HAP-1 (cell line): ENCODE measurements at places on chromosomes 3 and 15.

DNA sequence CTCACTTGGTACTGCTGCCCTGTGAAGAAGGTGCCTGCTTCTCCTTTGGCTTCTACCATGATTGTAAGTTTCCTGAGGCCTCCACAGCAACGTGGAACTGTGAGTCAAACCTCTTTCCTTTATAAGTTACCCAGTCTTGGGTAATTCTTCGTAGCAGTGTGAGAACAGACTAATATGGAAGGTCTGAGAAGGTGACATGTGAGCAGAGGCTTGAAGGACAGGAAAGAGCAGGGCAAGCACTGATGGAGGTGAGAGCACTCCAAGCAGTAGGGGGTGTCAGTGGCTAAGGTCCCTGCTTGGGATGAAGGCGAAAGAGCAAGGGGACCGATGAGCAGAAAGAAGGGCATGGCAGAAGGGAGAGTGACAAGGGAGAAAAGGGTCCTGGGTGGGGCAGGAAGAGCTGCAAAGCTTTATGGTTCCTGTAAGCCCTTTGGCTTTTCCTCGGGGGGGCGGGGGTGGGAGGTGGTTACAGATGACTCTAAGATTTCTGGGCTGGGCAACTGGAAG, 3.5 kb downstream of the EIF4E3 start:
- no peak for DNase-seq

DNA sequence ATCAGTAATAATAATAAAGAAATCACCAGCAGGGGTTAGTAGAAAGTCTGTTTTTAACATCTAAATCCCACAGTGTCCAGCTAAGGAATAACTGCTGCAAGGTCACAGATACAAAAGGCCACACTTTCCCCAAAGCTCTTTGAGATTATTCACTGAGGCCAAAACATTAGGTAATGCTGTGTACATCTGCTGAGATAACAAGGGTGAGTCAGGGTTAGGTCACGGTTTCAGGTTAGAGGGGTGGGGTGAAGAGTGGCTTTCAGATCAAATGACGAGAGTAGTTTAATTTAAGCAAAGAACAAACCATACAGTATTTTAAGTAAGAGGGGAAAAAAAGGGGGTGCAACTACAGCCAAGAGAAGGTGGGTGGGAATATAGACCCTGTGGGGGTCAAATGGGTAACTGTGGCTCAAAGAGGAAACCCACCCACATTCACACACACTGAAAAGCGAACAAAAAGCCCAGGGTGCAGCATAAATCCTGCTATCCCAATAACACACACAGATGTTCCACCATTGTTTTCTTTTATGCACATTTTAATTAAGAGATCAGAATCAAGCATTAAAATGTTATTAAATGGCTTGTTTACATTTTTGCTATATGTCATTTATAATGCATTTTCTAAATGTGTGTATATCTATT, 412.9 kb downstream of the TIGIT start:
- no peak for DNase-seq

- no peak for DNase-seq
Observed at GRCh38 chr3:162292409-162292808, 795.8 kb downstream of the OTOL1 start.

GRCh38 chr3:187841560-187841959, 96.3 kb upstream of the BCL6 start:
- peak; percentile 65 for DNase-seq

- DNase-seq: no peak
Observed at GRCh38 chr3:188906236-188906635, 265.5 kb upstream of the TPRG1 start.

DNA sequence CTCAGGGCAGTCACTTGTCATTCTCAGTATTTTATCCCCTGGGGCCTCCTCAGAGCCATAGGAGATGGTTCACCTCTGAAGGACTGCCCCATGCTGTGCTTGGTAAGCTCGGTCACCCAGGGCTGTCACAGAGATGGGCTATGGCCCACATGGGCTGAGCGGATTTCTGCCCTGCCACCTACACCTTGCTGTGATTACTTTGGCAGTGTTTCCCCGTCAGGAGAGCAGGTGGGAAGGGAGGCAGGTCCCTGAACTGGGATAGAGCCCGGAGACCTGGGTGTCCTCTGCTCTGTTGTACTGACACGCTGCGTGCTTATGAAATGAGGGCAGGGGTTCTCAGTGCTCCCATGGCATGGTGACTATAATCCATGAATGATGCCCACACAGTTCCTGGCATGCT, 48.9 kb downstream of the APBA2 start:
- no peak for DNase-seq

DNA sequence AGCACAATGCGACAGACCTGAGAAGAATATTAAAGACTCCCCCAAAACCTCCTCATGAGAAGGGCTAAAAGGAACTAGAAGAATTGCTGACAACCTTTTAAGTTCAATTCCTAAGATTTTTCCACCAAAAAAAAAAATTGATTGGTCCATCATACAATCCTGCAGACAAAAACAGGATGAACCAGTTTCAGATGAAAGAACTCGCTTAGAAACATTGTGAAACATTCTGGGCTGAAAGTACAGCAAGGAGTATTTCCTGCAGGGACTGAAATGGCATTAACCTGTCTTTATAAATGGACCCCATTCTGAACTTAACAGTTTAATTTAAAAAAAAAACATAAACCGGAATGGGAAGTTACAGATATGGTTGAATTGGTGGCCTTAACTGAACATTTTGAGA, 96.0 kb upstream of the FAM174B start:
- no peak for DNase-seq

DNA sequence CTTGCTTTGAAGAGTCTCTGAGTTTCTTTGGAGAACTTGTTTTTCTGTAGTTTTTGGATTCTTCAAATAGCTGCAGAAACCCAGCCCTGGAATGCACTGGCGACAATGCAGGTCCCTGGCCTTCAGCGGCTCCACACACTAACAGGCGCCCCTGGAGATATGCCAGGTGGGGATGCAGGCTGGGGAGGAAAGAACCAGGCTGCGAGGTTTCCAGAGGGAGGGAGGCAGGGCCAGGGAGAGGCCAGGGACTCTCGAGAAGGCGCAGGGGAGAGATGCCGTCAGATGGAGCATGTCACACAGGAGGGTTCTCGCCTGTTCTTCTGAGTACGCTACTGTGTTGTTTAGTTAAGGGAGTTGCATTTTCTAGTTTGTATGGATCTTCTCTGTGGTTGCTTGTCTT, 283.1 kb downstream of the GABRG3 start:
- DNase-seq: no peak

- no peak for DNase-seq
Observed at GRCh38 chr15:42239528-42240182, 31.6 kb upstream of the VPS39 start.

DNA sequence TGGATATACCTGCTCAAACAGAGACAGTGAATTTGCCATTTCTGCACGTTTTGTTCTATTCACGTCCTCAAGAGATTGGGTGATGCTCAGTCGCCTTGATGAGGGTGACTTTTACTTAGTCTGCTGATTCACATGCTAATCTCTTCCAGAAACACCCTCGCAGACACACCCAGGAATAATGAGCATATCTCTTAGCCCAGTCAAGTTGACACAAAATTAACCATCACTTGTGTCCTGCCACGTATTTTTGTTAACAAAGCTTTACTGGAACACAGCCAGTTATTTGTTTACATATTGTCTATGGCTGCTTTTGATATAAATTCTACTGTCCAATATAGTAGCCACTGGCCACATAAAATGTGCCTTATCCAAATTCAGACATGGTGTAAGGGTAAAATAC, 218.3 kb downstream of the FHIT start:
- no peak for DNase-seq

GRCh38 chr3:149077628-149078027, 8.7 kb downstream of the HLTF start:
- no peak for DNase-seq

GRCh38 chr3:71725271-71725991, at the start of gene EIF4E3:
Gene EIF4E3 (minus strand): TSS chr3:71725402. CDS start chr3:71725367, 35 bp downstream.
- DNase-seq: peak; percentile 46

GRCh38 chr15:88233921-88234320, 22.6 kb downstream of the NTRK3 start:
- no peak for DNase-seq

- DNase-seq: no peak
Observed at GRCh38 chr3:18351823-18352744, 73.1 kb downstream of the SATB1 start.

DNA sequence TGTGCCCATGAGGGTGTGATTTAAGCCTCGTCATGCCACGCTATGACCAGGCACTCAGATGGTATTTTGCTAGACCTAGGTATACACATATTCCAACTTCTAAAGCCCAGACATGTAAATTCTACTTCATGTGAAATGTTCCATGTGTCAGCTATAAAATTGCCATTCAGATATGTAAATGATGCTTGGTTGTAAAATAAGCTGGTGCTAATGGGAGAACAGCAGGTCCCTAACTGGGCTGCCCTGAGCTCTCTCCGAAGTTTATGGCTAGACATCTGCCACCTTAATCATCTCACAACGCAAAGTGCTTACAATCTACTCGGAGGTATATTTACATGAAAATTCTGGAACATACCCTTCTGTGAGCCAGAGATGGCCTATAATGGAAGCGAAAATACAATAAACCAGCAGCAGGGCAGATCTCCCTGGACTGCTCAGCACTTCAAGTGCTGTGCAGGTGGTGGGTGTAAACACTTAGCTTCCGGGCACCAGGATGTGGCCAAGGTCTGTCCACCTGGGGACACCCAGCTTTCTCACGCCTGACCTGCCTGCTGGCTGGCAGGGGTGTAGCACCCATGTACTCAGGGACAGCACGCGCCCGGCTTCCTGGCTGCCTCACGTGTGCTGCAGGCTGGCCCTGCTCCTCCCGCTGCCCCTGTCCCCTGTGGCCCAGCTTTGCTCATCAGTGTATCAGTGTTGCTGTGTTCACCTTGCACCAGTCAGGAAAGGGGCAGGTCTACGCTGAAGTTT, 82.0 kb downstream of the CHDH start:
- DNase-seq: no peak

GRCh38 chr3:171980578-171981270, 58.7 kb upstream of the FNDC3B start:
- DNase-seq: no peak

- no peak for DNase-seq
Observed at GRCh38 chr15:58755350-58755749, 5.8 kb upstream of the ADAM10 start.

GRCh38 chr3:124360155-124360554, 368.2 kb upstream of the ROPN1 start:
- no peak for DNase-seq

- DNase-seq: peak; percentile 69
Observed at GRCh38 chr15:75928680-75929608, 25.3 kb downstream of the FBXO22 start.

DNA sequence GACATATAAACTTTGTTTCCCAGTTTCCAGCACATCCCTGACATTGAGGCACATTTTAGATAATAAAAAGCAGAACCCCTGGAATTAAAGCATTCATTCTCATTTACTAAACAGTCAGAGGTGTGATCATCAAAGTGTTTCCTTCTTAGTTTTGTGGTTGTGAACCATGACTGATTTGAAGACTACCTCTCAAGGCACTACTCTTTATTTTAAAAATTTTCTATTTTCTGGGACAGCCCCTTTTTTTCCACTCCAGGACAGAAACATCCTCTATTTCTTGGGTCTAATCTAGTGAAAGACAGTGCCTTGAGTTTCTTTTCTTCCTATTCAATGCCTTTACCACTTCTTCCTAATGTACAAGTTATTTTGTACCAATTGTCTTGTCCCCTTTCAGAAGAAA, 5.2 kb downstream of the SST start:
- DNase-seq: no peak

DNA sequence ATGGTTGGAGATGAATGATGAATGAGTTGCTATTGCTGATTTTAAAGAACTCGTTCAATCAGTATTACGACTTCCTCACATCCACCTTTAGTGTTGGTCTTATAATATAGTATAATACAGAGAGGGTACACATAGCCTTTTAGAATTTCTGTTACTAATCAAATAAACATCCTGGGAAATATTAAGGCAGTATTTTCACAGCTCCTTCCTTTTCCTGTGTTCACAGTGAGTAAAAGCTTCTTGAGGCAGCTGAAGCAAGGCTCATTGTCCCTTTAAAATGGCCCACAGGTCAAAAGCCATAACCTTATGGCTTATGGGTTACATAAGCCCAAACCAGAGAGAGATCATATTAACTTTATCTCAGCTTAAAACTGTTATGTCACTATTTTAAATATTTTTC, 1.3 kb upstream of the BTLA start:
- DNase-seq: no peak

DNA sequence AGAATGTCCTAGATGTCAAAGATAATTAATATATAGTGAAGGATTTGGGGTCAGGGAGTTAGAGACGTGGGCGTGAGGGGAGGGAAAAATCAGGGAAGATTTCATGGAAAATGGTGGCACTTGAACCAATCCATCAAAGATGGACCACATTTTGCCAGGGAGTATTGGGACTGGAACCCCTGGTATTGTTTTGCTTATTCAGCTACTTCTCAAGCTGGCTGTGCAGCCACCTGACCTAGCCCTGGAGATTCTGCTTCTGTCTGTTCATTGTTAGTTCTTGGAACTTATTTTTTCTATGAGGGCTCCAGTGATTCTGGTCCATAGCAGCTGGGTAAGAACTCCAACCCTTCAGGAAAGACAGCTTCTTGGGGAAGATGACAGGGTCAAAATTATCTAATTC, 3.3 kb upstream of the THRB start:
- DNase-seq: no peak

GRCh38 chr3:173584093-173584837, 186.7 kb downstream of the NLGN1 start:
- peak; percentile 64 for DNase-seq

GRCh38 chr15:74396445-74397238, 29.2 kb upstream of the CYP11A1 start:
- no peak for DNase-seq

DNA sequence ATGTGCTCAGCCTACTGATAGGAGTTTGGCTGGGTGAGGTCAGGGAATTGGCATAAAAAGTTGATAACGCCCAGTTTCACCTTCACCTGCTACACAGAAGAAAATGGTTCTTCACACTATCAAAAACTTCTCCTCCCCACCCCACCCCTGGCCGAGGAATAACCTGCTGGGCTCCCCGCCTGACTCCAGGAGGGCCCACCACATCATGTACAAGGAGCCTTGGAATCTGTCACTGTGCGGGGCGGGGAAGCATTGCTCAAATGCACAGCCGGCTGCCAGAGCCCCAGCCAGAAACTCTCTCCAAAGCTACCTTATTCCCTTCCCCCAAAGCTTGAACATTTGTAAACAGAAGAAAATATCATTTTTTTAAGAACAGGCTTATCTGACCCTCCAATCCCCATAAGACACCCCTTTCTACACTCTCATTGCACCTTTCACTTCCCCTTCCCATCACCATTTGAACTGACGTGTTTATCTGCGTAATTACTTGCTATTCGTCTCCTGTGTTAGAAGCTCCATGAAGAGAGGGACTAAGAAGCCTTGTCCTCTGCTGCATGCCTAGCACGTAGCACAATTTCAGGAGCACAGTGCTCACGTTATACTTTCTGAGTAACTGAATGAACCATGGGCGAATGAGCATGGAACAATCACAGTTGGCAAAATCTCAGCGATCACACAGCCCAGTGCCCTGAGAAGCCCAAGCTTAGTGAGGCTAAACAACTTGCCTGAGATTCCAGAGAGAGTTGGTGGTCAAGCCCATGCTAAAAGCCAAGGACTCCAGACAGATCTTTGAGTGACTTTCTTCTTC, 82.9 kb downstream of the HES1 start:
- DNase-seq: no peak

- no peak for DNase-seq
Observed at GRCh38 chr3:16346413-16347081, 81.5 kb downstream of the OXNAD1 start.
